ENCODE measurements at places on chromosomes 3 and 15.

GRCh38 chr15:65832549-65833364, 36.5 kb upstream of the RAB11A start:
- DNase-seq, result peak; percentile 84

DNA sequence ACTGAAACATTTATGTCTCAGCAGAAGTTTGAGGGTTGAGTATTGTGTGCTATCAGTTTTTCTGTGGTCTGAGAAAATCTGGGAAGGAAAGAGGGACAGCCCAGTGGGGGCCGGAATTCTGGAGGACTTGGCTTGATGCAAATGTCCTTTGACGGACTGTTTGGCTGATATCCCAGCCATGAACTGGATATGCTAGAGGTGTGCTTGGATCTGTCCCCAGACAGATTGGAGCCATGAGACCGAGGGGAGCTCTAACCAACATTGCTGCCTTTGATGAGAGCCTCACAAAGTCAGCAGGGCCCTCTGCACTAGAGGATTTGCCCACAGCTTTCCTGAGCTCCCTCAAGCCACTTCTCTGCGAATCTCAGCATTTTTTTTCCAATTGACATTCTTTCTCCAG, 405.6 kb downstream of the NTRK3 start:
- no peak for DNase-seq

DNA sequence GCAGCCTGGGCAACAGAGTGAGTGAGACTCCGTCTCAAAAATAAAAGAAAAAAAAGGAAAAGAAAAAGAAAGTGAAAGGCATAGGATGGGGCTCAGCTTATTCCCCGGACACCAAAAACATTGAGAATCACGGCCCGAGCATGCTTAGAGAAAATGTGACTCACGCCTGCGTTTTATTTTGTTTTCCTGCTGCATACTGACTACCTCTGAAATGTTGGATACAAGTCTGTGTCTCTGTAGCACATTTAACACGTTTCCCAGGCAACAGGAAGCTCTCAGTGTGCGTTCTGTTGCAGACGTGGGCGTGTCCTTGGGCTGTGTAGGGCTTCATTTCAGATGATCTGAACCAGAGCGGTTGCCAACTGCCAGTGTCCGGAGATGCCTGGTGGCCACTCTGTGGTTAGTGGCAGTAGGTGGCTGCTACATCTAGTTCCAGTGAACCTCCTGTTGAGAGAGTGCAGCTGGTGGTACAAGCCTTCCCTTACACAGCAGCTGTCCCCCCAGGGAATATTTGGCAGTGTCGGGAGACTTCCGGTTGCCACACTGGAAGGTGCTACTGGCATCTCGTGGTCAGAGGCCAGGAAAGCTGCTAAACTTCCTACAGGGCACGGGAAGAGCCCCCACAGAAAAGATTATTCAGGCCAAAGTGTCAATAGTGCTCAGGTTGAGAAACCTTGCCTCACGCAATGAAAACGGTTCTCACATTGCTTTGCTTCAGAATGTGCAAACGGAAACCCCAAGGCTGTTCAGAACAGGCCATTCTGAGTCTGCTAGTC, 3.0 kb downstream of the SLC51A start:
- peak; percentile 79 for DNase-seq

DNA sequence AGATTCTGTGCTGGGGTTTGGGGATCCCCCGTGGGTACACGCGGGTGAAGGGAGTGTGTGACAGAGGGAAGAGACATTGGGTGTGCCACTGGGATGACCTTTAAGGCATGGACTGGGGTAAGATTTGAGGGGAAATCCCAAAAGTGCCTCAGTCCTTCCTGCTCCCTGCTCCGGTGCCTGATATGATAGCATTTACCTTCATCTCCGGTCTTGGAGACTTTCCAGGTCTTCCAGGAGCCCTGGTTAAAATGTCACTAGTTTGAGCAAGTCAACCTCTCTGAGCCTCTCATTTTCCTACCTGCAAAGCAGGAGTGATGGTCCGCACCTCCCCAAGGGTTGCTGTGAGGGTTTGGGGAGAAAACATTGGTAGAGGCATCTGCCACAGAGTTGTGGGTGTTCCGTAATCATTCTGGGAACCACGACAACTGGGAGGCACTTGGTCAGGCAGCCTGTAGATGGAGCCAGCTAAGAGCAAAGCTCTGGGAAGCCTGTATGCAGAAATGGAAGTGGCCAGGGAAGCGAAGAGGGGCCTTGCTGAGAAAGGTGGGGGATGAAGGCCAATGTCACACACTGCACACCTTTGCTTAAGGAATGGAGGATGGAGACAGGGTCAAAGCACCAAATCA, 33.9 kb upstream of the KIF23 start:
- DNase-seq, result no peak
